ENCODE measurements at places on chromosomes 4 and X. TPM values are rescaled to one million over a fixed set of nuclear protein-coding genes. Genes with fewer than 3 reads are reported as not detected.

- no peak for DNase-seq
Measured at GRCh38 chr4:94441838-94442237, 9.9 kb upstream of the PDLIM5 start.

The MAMLD1 gene
- 11.2 TPM for total RNA-seq

DNA sequence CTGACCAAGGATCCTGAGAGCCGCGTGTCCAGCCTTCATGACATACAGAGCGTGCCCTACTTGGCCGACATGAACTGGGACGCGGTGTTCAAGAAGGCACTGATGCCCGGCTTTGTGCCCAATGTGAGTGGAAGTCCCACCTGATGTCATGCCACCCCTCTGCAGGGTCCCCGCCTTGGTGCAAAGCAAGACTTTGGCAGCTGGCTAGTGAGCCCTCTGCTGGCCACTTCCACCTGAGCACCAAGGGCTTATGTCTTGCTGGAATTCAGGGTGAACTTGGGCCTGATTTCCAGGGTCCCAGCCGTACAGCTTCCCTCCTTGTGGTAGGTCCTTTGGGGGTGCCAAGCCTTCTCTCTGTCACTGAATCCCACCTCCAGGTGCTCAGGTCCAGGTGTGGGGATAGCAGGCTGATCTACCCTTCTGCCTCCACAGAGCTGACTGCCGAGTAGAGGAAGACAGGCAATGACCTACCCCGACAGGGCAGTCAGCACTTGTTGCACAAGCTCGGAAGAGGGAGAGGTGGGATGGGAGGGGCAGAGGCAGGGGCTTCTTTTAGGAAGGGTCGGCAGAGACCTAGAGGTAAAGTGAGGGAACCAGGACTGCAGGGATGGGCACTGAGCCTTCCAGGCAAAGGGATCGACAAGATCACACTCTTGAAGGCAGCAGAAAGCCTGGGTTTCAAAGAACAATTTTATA, 248.1 kb downstream of the EVC2 start:
- peak; percentile 77 for DNase-seq

GRCh38 chrX:134600714-134601113, 57.6 kb downstream of the PLAC1 start:
- no peak for DNase-seq

DNA sequence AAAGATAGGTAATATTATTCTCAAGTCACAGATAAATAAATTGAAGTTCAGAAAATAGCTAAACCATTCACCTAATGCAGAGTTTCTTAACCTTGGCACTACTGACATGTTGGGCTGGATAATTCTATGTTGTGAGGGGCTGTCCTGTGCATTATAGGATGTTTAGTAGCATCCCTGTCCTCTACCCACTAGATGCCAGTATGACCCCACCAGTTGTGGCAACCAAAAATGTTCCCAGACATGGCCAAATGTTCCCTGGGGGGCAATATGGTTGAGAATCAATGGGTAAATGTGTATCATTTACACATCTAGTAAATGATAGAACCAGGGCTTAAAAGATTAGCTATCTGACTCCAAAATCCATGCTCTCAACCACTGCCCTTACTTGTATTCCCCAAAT, 140.9 kb downstream of the COL4A6 start:
- no peak for DNase-seq

DNA sequence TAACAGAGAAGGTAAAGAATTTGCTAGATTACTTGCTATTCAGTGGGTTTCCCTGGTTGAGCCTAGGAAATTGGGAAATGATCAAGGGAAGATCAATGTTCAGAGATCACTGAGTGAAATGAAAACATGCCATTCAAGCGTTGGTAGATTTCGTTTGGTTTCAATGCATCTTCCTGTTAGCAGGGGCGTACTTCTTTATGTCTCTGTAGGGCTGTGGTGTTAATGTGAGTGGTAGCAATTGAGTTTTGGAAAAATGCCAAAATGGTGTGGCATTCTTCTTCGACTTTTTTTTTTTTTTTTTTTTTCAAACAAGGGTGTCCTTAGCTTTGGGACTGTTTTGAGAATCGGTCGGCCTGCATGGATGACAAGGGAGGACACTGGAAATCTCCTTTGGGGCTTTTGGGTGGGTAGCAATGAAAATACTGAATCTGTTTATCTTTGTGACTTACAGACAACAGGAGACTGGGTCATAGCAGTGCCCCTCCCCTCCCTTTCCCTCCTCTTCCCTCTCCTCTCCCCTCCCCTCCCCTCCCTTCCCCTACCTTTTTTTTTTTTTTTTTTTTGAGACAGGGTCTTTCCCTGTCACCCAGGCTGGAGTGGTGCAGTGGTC, 50.4 kb downstream of the SPRY1 start:
- no peak for DNase-seq

The DCX gene
- total RNA-seq, result not detected

DNA sequence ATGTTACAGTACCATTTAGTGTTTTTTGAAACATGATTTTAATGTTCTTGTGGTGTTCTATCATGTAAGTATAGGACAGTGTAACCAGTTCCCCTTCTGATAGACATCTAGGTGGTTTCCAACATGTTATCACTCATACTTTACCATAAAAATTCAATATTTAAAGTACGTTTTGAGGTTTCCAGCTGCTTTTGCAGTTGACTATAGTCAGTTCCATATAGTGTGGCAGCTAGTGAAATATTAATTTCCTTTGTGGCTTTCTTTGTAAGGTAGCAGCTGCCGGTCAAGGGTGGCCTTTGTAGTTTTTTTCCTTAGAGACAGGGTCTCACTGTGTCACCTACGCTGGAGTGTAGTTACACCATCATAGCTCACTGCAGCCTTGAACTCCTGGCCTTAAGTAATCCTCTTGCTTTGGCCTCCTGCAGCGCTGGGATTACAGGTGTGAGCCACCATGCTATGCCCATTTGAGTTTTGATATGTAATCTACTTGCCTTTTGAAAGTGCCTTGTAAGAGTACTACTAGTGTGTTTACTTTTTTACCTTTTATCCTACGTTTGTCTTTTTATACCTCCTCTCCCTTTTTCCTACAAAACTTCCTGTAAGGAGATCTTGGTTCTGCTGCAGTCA, 63.0 kb downstream of the ARHGAP10 start:
- no peak for DNase-seq

DNA sequence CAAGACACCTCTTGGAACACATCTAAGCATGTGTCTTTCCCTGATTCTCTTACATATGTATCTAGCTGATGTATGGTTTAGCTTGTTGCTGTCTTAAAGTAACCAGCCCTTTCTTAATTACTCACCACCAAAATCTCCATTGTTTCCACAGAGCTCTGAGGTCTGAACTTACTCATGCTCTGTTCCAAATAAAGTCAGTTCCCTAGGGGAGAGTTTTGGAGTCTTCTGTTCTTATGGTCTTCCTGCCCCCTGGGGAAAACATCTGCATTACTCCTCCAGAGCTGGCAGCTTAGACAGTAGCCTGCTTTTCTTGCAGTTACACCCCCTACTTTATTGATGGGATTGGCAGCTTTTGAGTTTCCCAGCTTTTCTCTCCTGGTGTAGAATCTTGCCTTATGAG, 125.8 kb downstream of the EDA start:
- DNase-seq, result no peak

DNA sequence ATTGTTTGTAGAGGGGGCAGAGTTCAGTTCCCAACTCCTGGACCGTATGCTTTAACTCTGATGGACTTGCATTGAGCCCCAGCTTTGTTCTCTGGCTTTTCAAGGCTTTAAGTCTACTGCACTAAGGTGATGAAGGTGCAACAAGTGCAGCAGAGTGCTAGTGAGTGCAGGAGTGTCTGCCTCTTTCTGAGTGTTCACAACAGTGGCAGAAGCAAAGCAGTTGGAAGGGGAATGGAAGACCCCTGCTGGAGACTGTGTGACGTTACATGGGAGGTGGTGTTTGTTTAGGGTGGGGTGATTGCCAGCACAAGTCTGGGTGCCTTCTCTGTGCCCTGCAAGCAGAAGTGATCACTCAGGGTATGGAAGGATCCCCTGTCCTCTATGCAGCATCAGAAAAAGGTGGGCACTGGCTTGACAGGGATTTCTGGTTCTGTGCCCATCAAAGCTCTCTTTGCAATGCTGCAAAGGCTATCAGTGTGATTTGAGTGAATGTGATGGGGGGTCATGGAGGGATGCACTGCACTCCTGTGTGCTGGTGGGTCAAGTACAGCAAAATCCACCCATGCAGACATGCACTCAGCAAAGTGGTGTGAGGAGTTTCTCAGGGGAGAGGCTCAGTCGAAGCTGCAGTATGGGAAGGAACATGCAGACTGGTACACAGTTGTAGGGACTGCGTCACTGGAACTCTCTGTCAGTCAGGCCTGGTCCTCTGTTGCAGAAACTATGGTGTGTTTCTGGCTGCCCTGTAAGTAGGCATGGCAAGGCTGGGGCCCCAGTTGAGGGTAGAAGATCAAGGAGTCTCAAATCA, 70.9 kb upstream of the UGT2B7 start:
- no peak for DNase-seq

DNA sequence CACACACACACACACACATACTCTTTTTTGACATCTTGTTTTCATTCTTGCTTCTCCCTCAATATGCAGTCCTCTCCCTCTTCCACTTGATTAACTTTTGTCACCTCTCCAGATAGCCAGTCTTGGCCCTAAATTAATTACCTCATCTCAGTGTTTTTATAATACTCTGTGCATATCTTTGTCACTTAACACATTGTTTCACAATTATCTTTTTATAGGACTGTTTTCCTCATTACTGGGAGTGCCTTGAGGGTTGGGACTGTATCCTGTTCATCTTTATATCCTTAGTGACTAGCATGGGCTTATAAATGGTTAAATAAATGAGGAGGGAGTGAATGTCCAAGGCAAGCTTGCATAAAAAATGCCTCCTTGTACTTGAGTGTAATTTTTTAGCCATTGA, 33.1 kb downstream of the SYNPO2 start:
- DNase-seq, result no peak

The RNF212 gene
- total RNA-seq, result 4.2 TPM

DNA sequence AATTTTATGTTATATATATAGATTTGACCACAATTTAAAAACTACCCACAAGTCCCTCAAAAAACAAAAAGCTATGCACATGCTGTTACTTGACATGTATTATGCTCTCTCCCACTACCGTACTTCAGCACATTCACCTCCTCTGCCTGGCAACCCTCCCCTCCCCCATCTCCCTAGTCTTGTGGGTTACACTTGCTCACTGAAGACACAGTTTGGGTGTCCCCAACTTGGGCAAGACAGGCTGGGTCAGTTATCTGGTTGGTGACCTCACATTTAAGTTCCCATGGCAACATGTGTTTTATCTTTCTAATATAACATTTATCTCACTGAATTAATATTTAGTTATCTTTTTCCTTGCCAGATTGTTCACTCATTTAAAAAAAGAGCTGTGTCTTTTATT, 32.7 kb downstream of the SEC24D start:
- no peak for DNase-seq

The HSD17B10 gene
- 77.7 TPM for total RNA-seq

DNA sequence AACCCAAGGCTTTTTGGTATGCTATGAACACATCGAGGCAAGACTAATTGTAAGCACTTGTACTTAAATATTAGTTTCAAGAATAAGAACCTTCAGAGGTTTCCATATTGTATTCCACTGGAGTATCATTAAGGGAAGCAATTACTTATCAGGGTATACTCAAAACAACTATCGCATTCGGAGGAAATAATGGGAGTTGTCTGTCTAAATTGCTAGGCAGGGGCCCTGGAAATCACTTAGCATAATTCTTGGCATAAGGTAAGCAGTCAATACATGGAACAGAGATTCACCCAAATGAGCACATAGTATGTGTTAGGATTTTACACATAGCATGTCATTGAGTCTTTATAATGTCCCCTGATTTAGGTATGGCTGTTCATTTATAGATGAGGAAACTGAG, 249.4 kb downstream of the DHX15 start:
- DNase-seq, result no peak

GRCh38 chr4:26434030-26434639, 56.1 kb downstream of the CCKAR start:
- no peak for DNase-seq

- DNase-seq, result no peak
Measured at GRCh38 chr4:17189401-17189720, 290.9 kb upstream of the LDB2 start.

DNA sequence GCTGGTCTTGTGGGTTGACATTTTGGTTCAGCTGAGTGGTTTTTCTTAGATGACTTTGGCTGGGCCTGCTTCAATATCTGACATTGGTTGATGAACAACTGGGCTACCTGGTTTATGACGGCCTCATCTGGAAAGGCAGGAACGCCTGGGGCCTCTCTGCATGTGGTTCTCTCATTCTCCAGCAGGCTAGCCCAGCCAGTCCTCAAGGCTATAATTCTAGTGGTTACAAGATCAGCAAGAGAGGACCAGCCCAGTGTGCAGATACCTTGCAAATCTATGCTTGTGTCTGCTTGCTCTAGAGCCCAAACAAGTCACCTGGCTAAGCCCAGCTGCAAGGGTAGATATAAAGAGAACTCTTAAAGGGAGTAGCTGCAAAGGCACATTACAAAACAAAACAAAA, 214.2 kb upstream of the PUDP start:
- no peak for DNase-seq

Measured in mesenteric fat pad (tissue), 1 donor.